CD14-positive monocyte (primary cell): ENCODE measurements at places on chromosomes 5 and 9.

GRCh38 chr9:113851873-113852272, 24.2 kb upstream of the ZNF618 start:
- H3K4me3 ChIP-seq, result no peak overlapping the region
- no peaks in the 10 kb centered on the region for H3K27me3 ChIP-seq
- no peaks in the 10 kb centered on the region for H3K36me3 ChIP-seq
- no peak overlapping the region for H3K27ac ChIP-seq
- peaks cover 7% of the 10 kb centered on the region for H3K4me1 ChIP-seq
- peak; percentile 58 for DNase-seq

GRCh38 chr9:130201399-130201873, 29.2 kb downstream of the NCS1 start:
- no peaks in the 10 kb centered on the region for H3K27me3 ChIP-seq
- no peak overlapping the region for H3K27ac ChIP-seq
- no peak for DNase-seq
- no peak overlapping the region for H3K4me3 ChIP-seq

DNA sequence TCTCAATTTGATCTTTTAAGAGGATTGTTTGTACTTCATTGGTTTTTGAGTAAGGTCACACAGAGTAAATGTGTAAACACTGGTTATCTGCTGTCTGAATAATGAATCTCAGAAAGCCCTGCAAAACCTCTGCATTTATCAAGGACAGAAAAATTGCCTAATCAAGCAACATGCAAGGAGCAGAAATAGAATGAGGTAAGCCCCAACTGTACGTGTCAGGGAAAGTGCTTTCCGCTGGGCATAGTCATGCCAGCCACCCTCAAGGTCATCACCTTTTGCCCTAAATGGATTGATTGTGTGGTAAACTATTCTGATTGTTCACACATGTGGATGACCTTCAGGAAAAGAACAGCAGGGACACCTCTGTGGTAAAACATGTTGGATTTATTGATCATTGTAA, 376.9 kb upstream of the KCNN2 start:
- no peaks in the 10 kb centered on the region for H3K36me3 ChIP-seq
- no peak for DNase-seq
- no peaks in the 10 kb centered on the region for H3K27me3 ChIP-seq

GRCh38 chr9:111839387-111839786, 44.6 kb upstream of the SHOC1 start:
- H3K4me1 ChIP-seq, result peaks cover 12% of the 10 kb centered on the region
- no peak overlapping the region for H3K4me3 ChIP-seq
- no peaks in the 10 kb centered on the region for H3K27me3 ChIP-seq
- H3K27ac ChIP-seq, result peak overlapping the region; percentile 42
- H3K36me3 ChIP-seq, result no peaks in the 10 kb centered on the region
- DNase-seq, result peak; percentile 22

GRCh38 chr9:84151640-84152039, 171.0 kb downstream of the RMI1 start:
- H3K4me1 ChIP-seq, result peaks cover 9% of the 10 kb centered on the region
- no peak overlapping the region for H3K4me3 ChIP-seq
- no peaks in the 10 kb centered on the region for H3K27me3 ChIP-seq
- no peaks in the 10 kb centered on the region for H3K36me3 ChIP-seq
- DNase-seq, result no peak

DNA sequence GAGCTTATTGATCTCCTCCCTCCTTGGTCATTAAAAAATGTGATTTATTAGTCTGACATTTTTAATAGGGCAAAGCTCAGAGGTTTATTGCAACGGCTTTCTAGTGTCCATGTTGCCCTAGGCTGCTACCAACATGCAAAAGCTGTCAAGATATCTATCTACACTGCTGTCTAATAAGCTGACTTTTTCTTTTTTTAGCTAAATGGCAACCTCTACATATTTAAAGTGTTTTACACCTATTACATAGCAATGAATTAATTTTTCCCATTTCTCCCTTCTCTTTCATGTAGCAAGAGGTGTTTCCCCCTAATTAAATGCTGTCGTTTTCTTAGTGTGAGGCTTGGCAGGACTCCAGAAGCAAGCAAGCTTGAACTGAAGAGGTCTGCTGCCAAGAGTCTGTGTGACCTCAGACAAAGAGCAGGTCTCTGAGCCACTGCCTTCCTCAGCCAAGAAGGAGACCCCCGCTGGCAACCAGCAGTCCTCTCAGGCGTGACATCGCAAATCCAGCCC, 79.4 kb downstream of the GAS1 start:
- H3K4me3 ChIP-seq, result no peak overlapping the region
- no peak for DNase-seq
- no peaks in the 10 kb centered on the region for H3K27me3 ChIP-seq
- no peaks in the 10 kb centered on the region for H3K36me3 ChIP-seq
- H3K27ac ChIP-seq, result no peak overlapping the region

GRCh38 chr9:106529616-106530015, 333.4 kb upstream of the ZNF462 start:
- no peaks in the 10 kb centered on the region for H3K4me1 ChIP-seq
- no peaks in the 10 kb centered on the region for H3K27me3 ChIP-seq
- no peak overlapping the region for H3K27ac ChIP-seq
- no peak overlapping the region for H3K4me3 ChIP-seq
- no peaks in the 10 kb centered on the region for H3K36me3 ChIP-seq

DNA sequence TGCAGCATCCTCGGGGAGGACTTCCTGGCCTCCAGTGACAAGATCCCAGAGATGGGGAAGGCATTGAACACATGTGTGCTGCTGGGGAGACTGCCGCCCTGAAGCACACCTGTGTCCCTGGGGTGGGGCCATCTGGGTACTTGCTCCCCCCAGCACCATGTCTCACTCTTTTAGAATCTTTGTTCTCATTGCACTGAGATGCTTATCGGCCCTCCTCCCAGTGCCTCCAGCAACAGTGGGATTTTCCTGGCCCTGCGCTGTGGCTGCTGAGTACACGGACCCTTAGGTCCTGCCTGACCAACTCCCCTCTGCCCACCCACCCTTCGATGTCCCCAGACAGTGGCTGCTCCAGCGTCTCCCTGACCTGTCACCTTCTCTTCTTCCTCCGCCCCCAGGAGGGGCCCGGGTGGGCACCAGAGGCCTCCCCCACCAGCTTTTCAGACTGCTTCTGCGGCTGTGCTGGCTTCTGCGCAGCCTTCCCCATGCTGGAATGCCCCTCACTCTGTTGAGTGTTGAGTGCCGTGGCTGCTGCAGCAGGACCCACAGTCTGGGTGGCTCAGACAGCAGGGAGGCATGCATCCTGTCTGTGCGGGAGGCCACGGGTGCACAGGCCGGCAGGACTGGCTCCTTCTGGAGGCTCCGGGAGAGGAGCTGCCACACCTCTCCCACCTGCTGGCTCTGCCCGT, 145.9 kb upstream of the IRX2 start:
- H3K36me3 ChIP-seq, result no peaks in the 10 kb centered on the region
- DNase-seq, result no peak
- no peaks in the 10 kb centered on the region for H3K27me3 ChIP-seq
- H3K4me1 ChIP-seq, result no peaks in the 10 kb centered on the region
- H3K27ac ChIP-seq, result no peak overlapping the region
- no peak overlapping the region for H3K4me3 ChIP-seq

GRCh38 chr5:158013939-158014338, 155.0 kb upstream of the CLINT1 start:
- H3K27ac ChIP-seq, result no peak overlapping the region
- no peaks in the 10 kb centered on the region for H3K36me3 ChIP-seq
- no peak for DNase-seq
- H3K4me1 ChIP-seq, result no peaks in the 10 kb centered on the region
- H3K27me3 ChIP-seq, result no peaks in the 10 kb centered on the region

DNA sequence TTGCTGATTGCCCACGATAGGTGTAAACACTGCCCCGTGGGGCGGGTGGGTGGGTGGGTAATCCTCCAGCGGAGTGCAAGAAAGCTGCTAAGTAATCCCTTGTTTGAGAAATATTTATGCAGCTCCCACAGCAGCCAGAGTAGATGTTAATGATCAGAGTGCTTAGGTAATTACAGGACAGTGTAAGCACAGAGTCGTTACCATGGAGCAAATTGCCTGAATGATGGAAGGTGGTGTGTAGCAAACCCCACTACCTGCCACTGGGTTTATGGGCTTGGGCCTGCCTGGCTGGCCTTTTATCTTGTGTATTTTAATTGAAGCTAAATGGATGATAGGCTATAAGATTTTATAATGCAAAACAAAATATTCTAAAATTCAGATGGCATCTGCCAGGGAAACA, 110.0 kb downstream of the COL5A1 start:
- no peaks in the 10 kb centered on the region for H3K36me3 ChIP-seq
- no peak overlapping the region for H3K4me3 ChIP-seq
- no peaks in the 10 kb centered on the region for H3K4me1 ChIP-seq
- no peak for DNase-seq
- H3K27me3 ChIP-seq, result no peaks in the 10 kb centered on the region

DNA sequence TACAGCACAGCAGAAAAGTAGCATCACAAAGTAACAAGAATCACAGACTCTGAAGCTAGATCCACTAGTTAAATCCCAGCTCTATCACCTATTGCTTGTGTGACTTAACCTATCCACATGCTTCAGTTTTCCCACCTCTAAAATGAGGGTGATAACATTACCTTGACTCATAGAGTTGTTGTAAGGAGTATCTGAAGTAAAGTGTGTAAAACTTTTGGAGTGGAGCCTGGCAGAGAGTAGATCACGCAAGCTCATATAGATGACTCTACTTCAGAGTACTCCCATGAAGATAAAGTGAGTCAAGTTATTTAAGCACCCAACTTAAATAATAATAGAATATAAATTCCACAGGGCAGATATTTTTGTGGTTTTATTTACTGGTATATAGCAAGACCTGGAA, 94.5 kb upstream of the FER start:
- no peaks in the 10 kb centered on the region for H3K4me1 ChIP-seq
- H3K27me3 ChIP-seq, result no peaks in the 10 kb centered on the region
- H3K36me3 ChIP-seq, result no peaks in the 10 kb centered on the region
- no peak overlapping the region for H3K4me3 ChIP-seq
- H3K27ac ChIP-seq, result no peak overlapping the region

- no peak overlapping the region for H3K27ac ChIP-seq
- no peak overlapping the region for H3K4me3 ChIP-seq
- H3K4me1 ChIP-seq, result no peaks in the 10 kb centered on the region
- H3K27me3 ChIP-seq, result no peaks in the 10 kb centered on the region
- no peak for DNase-seq
- H3K36me3 ChIP-seq, result no peaks in the 10 kb centered on the region
Measured at GRCh38 chr5:32785611-32786254, 74.6 kb downstream of the NPR3 start.

- no peak overlapping the region for H3K27ac ChIP-seq
- no peak overlapping the region for H3K4me3 ChIP-seq
- H3K4me1 ChIP-seq, result peaks cover 9% of the 10 kb centered on the region
Measured at GRCh38 chr5:35819026-35819425, 37.7 kb upstream of the IL7R start.

DNA sequence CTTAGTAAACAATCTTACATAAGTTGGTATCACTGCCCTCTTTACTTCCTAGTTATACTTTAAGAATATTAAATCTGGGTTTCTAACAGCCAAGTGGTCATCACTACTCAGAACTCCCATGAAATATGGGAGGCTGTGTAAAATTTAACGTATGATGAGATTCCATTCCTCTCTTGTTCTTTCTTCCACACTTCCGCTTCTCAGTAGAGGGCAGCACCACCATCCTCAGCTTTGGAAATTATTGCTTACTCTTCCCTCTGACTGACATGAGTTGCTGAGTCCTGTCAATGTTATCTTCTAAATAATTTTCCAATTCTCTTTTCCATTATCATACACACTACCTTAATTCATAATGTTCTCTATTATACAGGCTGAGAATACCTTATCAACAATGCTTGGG, 194.0 kb downstream of the RFX3 start:
- H3K36me3 ChIP-seq, result no peaks in the 10 kb centered on the region
- DNase-seq, result peak; percentile 5
- H3K4me1 ChIP-seq, result no peaks in the 10 kb centered on the region
- H3K27ac ChIP-seq, result no peak overlapping the region
- no peak overlapping the region for H3K4me3 ChIP-seq
- H3K27me3 ChIP-seq, result no peaks in the 10 kb centered on the region

- peaks cover 8% of the 10 kb centered on the region for H3K27me3 ChIP-seq
- peak overlapping the region; percentile 95 for H3K4me3 ChIP-seq
- peak; percentile 54 for DNase-seq
- H3K4me1 ChIP-seq, result peaks cover 43% of the 10 kb centered on the region
- H3K36me3 ChIP-seq, result no peaks in the 10 kb centered on the region
Measured at GRCh38 chr9:97984188-97985057, 1.3 kb downstream of the ANP32B start.

GRCh38 chr5:58708456-58708855, 125.6 kb downstream of the RAB3C start:
- H3K36me3 ChIP-seq, result no peaks in the 10 kb centered on the region
- H3K4me3 ChIP-seq, result no peak overlapping the region
- no peak for DNase-seq
- H3K27ac ChIP-seq, result no peak overlapping the region
- H3K27me3 ChIP-seq, result no peaks in the 10 kb centered on the region
- no peaks in the 10 kb centered on the region for H3K4me1 ChIP-seq

- no peak for DNase-seq
- no peak overlapping the region for H3K4me3 ChIP-seq
- no peaks in the 10 kb centered on the region for H3K36me3 ChIP-seq
- H3K27me3 ChIP-seq, result no peaks in the 10 kb centered on the region
- no peaks in the 10 kb centered on the region for H3K4me1 ChIP-seq
Measured at GRCh38 chr5:122262103-122262502, 49.9 kb upstream of the SNCAIP start.

GRCh38 chr5:33894566-33894965, 2.8 kb upstream of the ADAMTS12 start:
- no peaks in the 10 kb centered on the region for H3K4me1 ChIP-seq
- no peak overlapping the region for H3K4me3 ChIP-seq
- H3K36me3 ChIP-seq, result no peaks in the 10 kb centered on the region
- no peak overlapping the region for H3K27ac ChIP-seq
- H3K27me3 ChIP-seq, result peaks cover 34% of the 10 kb centered on the region
